ENCODE measurements at places on chromosomes 11 and 22. TPM values are rescaled to one million over a fixed set of nuclear protein-coding genes. Genes with fewer than 3 reads are reported as not detected.

DNA sequence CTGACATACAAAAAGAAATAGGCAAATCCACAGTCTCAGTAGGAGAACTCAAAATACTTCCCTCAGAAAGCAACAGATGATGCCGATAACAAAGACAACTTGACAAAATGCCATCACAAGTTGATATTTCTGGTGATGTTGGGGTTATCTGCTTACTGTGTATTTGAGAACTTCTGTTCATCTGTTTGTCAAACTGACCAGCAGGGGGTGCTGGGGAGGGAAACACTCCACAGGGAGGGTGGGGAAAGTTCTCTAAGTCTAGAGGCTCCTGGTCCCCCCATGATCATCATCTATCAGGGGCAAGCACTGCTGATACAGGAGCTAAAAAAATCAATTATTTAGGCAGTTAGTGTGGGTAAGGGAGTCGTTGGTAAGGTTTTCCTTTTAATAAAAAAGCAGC, 19.2 kb downstream of the GLYATL1 start:
- no peaks in the 10 kb centered on the region for H3K4me1 ChIP-seq
- DNase-seq = no peak
- no peak overlapping the region for H3K27ac ChIP-seq
- no peaks in the 10 kb centered on the region for H3K36me3 ChIP-seq
- H3K4me3 ChIP-seq = no peak overlapping the region

DNA sequence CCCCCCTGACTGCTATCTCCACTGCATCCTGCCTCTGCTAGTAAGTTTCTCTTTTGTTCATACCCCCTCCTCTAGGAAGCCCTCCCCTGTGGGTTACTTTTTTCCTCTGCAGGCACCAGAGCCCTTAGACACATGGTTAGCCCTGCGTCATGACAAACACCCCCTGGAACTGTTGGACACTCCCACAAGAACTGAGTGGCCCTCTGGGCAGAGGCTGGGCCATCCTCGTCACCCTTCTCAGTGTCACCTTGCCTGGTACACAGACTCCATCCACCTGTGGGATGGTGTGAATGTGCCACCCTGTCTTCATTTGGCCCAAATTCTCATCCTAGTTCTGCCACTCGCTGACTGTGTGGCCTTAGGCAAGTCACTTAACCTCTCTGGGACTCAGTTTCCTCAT, 4.1 kb upstream of the RAB3IL1 start:
- H3K4me3 ChIP-seq = no peak overlapping the region
- H3K36me3 ChIP-seq = no peaks in the 10 kb centered on the region
- peak; percentile 5 for DNase-seq
- H3K27ac ChIP-seq = peak overlapping the region; percentile 86

- H3K4me1 ChIP-seq = no peaks in the 10 kb centered on the region
- no peak for DNase-seq
- no peak overlapping the region for H3K4me3 ChIP-seq
- no peak overlapping the region for H3K27ac ChIP-seq
- peaks cover 19% of the 10 kb centered on the region for H3K27me3 ChIP-seq
These were observed 7.0 kb downstream of the DNAJB13 start for GRCh38 chr11:73957654-73958361.

GRCh38 chr22:35306350-35306967, 6.8 kb downstream of the TOM1 start:
- H3K27ac ChIP-seq = peak overlapping the region; percentile 73
- H3K4me3 ChIP-seq = no peak overlapping the region
- DNase-seq = no peak
- no peaks in the 10 kb centered on the region for H3K27me3 ChIP-seq

DNA sequence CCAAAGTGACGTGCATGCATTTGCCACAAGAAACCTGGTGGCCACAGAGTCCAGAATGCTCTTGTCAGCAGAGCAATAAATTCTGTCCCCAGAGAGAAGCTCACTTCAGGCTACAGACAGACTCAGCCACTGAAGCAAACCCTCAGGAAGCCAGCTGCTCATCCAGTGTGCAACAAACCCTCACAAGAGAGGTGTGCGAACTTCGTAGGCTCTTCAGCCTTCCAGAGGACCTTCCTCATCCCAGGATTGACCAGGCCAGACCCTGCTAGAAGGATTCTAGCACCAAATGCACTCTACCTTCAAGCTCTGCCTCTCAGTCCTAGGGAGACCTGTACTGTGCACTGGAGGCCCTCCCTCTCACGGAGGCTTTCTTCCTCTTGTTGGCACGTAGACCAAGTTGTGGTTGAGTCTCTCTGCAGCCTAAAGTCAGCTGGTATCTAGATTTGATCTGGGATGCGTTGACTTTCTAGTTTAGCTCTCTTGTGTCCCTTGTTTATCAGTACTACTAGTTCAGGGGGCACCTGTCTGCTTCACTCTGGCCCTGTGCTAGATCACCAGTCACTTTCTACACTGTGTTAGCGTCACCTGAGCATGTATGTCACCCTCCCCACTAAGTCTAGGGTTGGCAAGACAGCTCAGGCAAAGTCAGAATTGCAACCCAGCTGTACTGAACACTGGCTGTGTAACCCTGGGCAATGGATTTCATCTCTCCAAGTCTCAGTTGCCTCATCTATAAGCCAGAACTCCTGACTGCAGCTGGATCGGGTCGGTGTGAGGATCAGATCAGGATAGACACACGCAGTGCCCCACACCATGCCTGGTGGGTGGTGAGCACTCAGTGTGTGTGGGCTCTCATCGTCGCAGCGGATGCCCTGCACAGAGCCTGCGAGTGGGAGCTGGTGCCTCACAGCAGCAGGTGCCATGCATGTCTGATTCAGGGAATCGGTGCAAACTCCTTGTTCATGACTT, 22.1 kb upstream of the TMPRSS13 start:
- H3K27ac ChIP-seq = no peak overlapping the region
- H3K4me1 ChIP-seq = peaks cover 4% of the 10 kb centered on the region
- H3K36me3 ChIP-seq = no peaks in the 10 kb centered on the region
- H3K27me3 ChIP-seq = no peaks in the 10 kb centered on the region
- no peak for DNase-seq
- no peak overlapping the region for H3K4me3 ChIP-seq

DNA sequence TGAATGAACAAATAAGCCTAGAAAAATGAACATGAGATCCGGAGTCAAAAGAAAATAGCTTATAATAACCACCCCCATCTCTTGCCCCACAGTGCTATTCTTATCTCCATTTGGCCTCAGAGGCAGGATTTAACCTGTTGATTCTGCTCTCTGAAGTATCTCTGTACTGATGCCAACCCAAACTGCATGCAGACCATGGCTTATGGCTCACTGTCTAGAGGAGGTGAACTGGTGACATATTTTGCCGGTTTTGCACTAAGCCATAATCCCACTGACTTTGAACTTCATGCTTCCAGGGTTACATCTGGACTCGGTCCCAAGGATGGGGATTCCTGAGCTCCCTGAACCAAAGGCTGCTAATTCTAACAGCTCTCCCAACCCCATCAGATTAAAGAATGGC, 397.1 kb downstream of the TENM4 start:
- H3K4me3 ChIP-seq = no peak overlapping the region
- H3K36me3 ChIP-seq = no peaks in the 10 kb centered on the region
- H3K27me3 ChIP-seq = peaks cover 4% of the 10 kb centered on the region

DNA sequence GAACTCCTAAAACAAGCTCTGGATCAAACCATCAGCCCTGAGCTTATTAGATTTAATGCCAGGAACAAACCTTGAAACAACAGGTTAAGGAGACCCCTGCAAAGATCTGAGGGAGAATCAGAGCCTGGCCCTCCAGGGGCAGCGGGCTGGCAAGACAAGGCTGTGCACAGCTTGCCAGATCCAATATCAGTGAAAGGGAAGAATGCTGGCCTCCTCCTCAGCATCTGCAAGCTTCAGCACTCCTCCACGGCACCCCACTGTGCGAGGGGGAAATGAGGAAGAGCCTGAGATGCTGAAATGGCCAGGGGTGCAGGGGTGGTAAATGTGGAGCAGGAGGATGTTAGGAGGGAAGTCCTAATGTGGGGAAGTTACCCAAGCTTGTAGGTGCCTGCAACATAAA, 167.0 kb downstream of the TENM4 start:
- H3K4me3 ChIP-seq = no peak overlapping the region

GRCh38 chr11:134504146-134504905, 92.3 kb upstream of the B3GAT1 start:
- H3K4me1 ChIP-seq = no peaks in the 10 kb centered on the region
- H3K27me3 ChIP-seq = peaks cover 27% of the 10 kb centered on the region
- no peaks in the 10 kb centered on the region for H3K36me3 ChIP-seq

- no peak overlapping the region for H3K4me3 ChIP-seq
- H3K4me1 ChIP-seq = no peaks in the 10 kb centered on the region
- no peaks in the 10 kb centered on the region for H3K27me3 ChIP-seq
- H3K27ac ChIP-seq = no peak overlapping the region
- no peaks in the 10 kb centered on the region for H3K36me3 ChIP-seq
- DNase-seq = no peak
These were observed 55.5 kb upstream of the EP300 start for GRCh38 chr22:41036924-41037323.

GRCh38 chr11:116513894-116514293, 258.9 kb downstream of the BUD13 start:
- no peaks in the 10 kb centered on the region for H3K36me3 ChIP-seq
- H3K27me3 ChIP-seq = peaks cover 42% of the 10 kb centered on the region
- no peak overlapping the region for H3K4me3 ChIP-seq
- no peak overlapping the region for H3K27ac ChIP-seq
- no peaks in the 10 kb centered on the region for H3K4me1 ChIP-seq
- DNase-seq = peak; percentile 18

GRCh38 chr11:79045800-79046304, 395.0 kb downstream of the TENM4 start:
- no peak overlapping the region for H3K4me3 ChIP-seq
- no peak overlapping the region for H3K27ac ChIP-seq
- no peaks in the 10 kb centered on the region for H3K4me1 ChIP-seq

GRCh38 chr11:34363363-34364084, 5.7 kb upstream of the ABTB2 start:
- H3K4me3 ChIP-seq = no peak overlapping the region
- H3K36me3 ChIP-seq = no peaks in the 10 kb centered on the region
- no peak overlapping the region for H3K27ac ChIP-seq
- H3K27me3 ChIP-seq = peaks cover 17% of the 10 kb centered on the region
- peaks cover 5% of the 10 kb centered on the region for H3K4me1 ChIP-seq
- no peak for DNase-seq

DNA sequence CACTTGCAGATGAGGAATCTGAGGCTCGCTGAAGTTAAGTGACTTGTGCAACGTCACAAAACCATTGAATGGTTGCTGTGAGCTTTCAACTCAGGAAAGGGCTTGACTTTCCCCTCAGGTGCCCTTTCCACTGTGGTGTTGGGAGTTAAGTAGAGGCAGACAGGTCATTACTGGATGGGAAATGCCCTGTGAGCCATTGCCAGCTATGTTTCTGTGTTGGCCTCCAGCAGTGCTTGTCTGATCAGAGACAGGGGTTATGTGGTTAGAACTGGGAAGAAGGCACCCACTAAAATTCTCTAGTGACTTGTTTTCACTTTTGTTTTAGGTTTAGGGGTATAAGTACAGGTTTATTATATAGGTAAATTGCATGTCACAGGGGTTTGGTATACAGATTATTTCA, 96.6 kb downstream of the FDX1 start:
- H3K4me1 ChIP-seq = no peaks in the 10 kb centered on the region
- no peak for DNase-seq
- H3K27ac ChIP-seq = no peak overlapping the region
- no peak overlapping the region for H3K4me3 ChIP-seq
- H3K36me3 ChIP-seq = no peaks in the 10 kb centered on the region

DNA sequence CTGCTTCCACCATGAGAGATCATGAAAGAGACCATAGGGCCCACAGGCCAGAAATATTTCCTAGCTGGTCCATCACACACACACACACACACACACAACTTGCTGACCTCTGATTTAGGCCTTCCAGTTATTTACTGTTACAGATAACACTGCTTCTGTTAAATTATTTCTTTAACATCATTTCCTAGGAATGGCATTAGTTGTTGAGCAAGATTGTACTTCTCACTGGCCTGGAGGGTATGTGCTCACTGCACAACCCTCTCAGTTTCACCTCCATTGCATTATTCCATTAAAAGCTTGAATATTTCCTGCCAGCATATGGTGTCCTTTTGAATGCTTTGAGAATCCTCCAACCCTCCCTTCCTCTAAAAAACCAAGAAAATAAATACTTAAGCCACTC, 104.4 kb downstream of the MICAL2 start:
- no peaks in the 10 kb centered on the region for H3K27me3 ChIP-seq
- peaks cover 81% of the 10 kb centered on the region for H3K36me3 ChIP-seq
- H3K4me1 ChIP-seq = peaks cover 24% of the 10 kb centered on the region
- no peak overlapping the region for H3K4me3 ChIP-seq

DNA sequence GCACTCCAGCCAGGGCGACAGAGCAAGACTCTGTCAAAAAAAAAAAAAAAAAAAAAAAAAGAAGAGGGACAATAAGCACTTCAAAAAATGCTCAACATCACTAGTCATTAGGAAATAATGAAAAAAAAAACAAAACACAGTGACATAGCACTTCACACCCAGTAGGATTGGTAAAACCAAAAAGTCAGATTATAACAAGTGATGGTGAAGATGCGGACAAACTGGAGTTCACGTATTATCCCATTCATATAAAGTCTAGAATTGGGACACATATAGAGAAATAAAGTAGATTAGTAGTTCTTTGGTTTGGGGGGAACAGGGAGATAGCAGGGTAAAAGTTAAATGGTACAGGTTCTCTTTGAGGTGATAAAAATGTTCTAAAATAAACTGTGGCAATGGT, 64.6 kb downstream of the MRTFA start:
- H3K27me3 ChIP-seq = no peaks in the 10 kb centered on the region
- H3K36me3 ChIP-seq = no peaks in the 10 kb centered on the region
- peaks cover 4% of the 10 kb centered on the region for H3K4me1 ChIP-seq
- DNase-seq = no peak

DNA sequence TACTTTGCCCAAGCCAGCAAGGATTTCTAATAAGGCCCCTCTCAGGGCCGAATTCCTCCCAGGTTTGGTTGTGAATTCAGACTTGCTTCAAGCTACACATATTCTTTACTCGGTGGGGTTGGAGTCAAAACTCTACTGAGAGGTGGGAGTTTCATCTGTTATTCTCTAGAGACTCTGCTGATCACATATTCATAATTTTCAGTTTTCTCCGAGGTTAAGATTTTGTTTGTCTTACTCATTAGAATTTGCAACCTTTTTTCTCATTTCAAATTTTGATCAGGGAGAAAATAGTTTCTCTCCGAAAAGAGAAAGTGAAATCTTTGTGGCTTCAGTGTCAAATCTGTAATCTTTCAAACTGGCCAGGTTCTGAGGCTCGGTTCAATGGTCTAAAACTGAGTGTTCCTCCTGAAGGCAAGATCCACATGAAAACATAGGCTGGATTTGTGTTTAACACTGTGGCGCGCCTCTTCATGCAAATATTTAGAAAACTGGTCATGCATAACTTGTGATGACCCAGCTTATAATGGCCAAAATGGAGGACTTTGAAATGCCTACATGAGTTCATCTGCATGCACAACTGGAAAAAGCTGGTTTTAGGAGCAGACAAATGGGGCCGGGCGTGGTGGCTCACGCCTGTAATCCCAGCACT, 21.5 kb upstream of the GSTP1 start:
- H3K36me3 ChIP-seq = no peaks in the 10 kb centered on the region
- H3K4me3 ChIP-seq = no peak overlapping the region
- H3K27me3 ChIP-seq = no peaks in the 10 kb centered on the region

The COX8A gene
- total RNA-seq = 967 TPM

The SCGB1C1 gene
- not detected for total RNA-seq

The OR5AL1 gene
- total RNA-seq = not detected

The PLA2G6 gene
- 17.1 TPM for total RNA-seq

The OR8D1 gene
- total RNA-seq = not detected

The UPK3A gene
- total RNA-seq = not detected

The IGSF22 gene
- 0.61 TPM for total RNA-seq

The GAB4 gene
- total RNA-seq = not detected

The OR5W2 gene
- not detected for total RNA-seq

The TNNI2 gene
- total RNA-seq = 0.46 TPM

The OR52E8 gene
- total RNA-seq = not detected

The GAS2L1 gene
- total RNA-seq = 14.3 TPM

The KCTD14 gene
- total RNA-seq = 0.30 TPM
